ENCODE measurements at places on chromosomes 4 and X.

GRCh38 chr4:112348488-112349158 lies 51.5 kb downstream of the ALPK1 start:
- DNase-seq: peak; percentile 82

DNA sequence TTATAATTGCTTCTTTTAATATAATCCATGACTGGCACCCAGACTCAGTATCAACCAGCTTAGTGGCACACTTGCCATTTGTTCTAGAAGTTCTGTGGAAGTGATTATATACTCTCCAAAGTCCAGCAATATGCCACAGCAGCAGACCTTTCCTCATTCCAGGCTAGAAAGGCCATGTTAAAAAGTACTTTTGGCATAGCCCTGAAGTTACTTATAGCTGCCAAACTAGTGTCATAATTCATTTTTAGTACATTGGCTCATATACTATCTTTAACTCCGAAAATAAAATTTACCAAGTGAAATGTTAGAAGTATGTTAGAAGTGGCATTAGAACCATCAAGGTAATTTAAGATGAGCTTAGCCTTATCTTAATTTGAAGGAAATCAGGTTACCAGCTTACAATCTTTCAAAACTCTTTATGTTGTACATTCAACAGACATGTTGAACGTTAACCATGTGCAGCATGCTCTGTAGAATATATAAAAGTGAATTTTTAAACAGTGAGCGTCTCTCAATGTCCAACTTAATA lies 714.2 kb upstream of the LCORL start:
- no peak for DNase-seq

- no peak for DNase-seq
Observed at GRCh38 chr4:165967486-165967885, 94.4 kb downstream of the TLL1 start.

GRCh38 chr4:139942241-139942640 lies 211.7 kb downstream of the MAML3 start:
- no peak for DNase-seq

All from NCI-H1694 treated with DMSO at 0.1 percent for 48 hours (cell line).